Hippocampal formation (tissue), 2 donors: ENCODE measurements at places on chromosomes 12 and 14.

- no peak for DNase-seq
Observed at GRCh38 chr12:26524862-26525465, 308.0 kb downstream of the ITPR2 start.

- no peak for DNase-seq
Observed at GRCh38 chr14:75283162-75283832, 4.7 kb downstream of the FOS start.

- DNase-seq = no peak
Observed at GRCh38 chr14:23572836-23573235, 5.2 kb upstream of the AP1G2 start.

DNA sequence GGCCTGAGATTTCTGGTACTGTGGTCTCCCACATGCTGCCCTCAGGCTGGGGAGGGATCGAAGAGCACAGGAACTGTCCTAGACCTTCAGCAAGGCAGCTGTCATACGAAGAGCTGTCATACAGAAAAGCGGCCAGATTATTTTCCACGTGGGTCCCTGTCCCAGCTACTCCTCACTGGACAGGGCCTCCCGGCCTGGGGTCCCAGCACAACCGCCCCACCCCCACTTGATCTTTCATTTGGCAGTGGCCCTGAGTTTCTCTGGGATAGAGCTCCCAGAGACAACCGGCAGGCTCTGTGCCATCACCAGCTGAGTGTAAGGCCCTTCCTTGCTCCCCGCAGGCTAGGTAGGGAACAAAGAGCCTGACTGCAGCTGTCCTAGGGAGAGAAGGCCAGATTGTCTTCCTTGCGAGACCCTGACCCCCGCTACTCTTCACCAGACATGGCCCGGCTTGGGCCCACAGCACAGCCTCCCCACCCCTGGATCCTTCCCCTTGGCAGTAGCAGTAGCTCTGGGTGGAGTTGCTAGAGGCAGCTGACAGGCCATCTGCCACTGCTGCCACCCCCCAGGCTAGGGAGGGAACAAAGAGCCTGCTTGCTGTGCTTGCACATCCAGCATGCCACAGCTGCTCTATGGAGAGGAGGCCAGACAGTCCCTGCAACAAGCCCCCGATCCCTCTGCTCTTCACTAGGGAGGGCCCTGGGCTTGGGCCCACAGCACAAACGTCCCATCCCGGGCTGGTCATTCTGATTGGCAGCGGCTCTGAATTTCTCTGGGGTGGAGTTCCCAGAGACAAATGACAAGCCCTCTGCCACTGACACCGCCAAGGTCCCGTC is 3.1 kb upstream of the OR4N2 start:
- peak; percentile 91 for DNase-seq

DNA sequence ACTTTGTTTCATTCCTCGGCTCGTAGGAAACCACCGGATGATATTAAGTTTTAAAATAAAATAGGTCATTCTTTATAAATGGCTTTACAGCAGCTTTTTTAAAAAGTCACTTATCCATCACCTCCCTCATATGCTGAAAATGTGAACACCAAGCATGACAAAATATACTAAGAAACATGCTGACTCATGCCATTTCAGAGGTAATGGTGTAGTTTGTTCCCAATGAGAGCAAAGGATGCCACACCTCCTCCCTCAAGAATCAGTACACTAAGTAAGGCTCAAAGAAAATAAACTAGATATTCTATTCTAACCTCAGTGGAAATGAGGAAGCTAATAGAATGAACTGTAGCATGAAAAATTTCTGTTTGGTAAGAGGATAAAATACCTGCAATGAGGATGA is 5.5 kb upstream of the DIO2 start:
- DNase-seq = no peak

- no peak for DNase-seq
Observed at GRCh38 chr12:24562771-24563431, 386.0 kb downstream of the BCAT1 start.

DNA sequence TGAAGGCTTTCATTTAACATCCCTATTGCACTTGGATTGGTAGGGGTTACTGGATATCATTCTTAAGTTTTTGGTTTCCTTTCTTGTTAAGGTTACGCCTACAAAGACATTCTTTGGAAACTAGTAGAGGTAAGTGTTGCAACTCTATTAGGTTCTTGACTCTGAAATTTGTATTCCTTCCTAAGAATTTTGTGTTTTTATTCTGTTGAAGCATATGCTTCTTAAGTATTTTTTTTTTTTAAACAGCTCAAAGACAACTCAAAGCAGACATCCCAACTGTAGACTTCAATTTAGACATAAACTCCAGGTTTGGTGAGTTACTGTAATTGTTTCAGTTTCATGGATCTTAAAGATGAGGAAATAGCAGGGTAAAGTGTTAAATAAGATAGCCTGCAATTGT is 1.1 kb upstream of the RBMS2 start:
- DNase-seq = no peak

GRCh38 chr14:24250354-24250753 is 7.9 kb upstream of the TINF2 start:
- no peak for DNase-seq

DNA sequence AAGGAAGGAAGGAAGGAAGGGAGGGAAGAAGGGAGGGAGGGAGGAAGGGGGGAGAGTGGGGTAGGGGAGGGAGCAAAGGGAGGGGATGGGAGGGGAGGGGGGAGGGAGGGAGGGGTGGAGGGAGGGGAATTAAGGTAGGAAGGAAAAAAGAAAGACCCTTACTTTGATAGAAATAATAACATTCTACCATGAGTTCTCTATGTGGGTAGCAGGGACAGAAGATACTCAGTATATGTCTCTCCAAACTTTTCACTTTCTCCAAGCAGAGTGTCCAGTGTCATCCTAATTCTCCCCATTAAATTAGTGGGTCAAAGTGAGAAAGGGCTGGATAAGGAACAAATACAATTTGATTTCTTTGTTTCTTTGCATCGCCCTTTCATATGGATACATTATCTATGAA is 553.4 kb upstream of the USP15 start:
- DNase-seq = no peak

GRCh38 chr14:104774453-104775072 is 21.0 kb downstream of the AKT1 start:
- no peak for DNase-seq

GRCh38 chr12:69897744-69898143 is 72.7 kb downstream of the MYRFL start:
- peak; percentile 22 for DNase-seq

GRCh38 chr12:56521590-56522371 is at the start of gene RBMS2:
Gene RBMS2 (plus strand): TSS chr12:56521820. CDS start chr12:56522024, 204 bp downstream.
- peak; percentile 84 for DNase-seq

GRCh38 chr12:21551841-21552465 is 25.9 kb downstream of the SPX start:
- DNase-seq = peak; percentile 6

DNA sequence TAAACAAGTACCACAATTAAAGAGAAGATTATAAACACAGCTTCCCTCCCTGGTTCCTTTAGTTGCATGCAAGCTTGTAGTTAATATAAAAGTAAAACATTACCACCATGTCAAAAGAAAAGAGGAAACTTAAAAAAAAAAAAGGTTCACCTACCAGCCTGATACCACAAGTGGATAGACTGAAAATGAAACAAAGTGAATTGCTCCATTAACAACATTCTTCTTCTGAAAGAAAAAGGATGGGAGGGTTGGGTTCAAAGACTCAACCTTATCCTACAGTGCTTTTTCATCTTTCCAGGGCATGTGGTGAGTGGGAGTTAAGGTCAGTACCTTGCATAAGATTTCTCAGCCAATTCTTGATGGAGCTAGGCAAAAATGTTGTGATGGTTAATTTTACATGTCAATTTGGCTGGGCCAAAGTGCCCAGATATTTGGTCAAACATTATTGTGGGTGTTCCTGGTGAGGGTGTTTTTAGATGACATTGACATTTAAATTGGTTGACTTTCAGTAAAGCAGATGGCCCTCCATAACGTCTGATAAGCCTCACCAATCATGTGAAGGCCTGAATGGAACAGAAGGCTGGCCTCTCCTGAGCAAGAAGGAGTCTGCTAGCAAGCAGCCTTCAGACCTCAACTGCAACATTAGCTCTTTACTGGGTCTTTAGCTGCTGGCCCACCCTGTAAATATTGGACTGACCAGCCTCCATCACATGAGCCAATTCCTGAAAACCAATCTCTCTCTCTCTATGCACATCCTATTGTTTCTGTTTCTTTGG is 28.8 kb downstream of the VCPKMT start:
- no peak for DNase-seq

DNA sequence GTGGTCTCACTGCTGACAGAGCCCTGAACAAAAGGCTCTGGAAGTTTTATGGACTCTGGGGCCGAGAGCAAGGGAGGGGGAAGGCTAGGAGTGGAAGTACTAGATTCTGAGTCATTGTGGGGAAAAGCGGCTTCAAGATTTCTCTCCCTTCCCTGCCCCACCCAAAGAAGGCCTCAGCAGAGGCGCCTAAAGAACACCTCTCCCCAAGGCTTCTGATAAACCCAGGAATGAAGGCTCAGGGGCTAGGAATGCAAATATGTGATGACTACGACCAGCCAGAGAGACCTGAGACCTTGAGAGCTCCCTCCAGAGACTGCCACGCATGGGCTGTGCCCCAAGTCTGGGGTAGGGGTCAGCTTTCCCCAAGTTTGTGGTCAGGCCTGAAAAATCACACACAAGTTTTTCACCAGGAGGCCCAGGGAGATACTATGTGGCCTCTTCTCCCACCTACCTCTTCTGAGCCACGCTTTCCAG is 130.7 kb upstream of the HIF1A start:
- DNase-seq = no peak

- no peak for DNase-seq
Observed at GRCh38 chr12:121532503-121533393, 48.1 kb downstream of the KDM2B start.

GRCh38 chr12:28998662-28999120 is 150.4 kb upstream of the FAR2 start:
- DNase-seq = peak; percentile 22

GRCh38 chr14:101825797-101826196 is 64.3 kb downstream of the PPP2R5C start:
- DNase-seq = no peak

DNA sequence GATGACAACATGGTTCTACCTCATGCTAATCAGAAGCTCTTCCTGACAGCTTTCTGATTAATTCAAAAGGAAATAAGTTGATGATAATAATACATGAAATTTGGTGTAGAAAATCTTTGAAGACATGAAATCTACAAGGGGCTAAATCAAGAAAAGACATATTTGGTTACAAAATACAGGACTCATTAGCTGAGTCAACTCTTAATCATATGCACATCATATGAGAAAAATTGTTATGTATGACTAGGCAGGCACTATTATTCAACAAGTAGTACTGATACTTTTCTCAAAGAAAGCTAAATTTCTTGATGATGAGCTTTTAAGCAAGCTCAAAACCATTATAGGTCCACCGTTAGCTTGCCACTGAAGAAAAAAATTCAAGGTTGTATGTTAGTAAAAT is 7.1 kb downstream of the ABCC9 start:
- no peak for DNase-seq

DNA sequence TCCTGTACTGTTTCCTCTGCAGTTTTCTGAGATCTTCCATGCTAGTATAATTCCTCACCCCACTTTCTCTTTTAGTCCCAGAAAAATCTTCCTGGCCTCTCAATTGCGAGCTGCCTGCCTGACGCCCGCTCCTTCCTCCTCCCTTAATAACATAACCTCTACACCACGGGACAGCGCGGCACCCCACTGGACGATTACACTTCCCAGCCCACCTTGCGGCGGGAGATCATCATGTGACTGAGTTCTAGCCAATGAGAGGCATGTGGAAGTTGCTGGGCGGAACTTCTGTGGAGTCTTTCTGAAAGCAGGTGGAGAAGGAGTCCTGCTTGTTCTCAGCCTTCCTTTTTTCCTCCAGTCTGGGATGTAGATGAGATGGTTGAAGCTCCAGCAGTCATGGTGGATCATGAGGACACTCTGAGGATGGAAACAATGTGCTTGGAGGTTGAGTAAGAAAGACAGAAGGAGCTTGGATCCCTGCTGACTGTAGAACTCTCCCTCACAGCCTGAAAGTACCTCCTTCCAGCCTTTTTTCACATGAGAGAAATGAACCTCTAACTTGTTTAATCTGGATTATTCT is 133.6 kb upstream of the VRK1 start:
- no peak for DNase-seq

DNA sequence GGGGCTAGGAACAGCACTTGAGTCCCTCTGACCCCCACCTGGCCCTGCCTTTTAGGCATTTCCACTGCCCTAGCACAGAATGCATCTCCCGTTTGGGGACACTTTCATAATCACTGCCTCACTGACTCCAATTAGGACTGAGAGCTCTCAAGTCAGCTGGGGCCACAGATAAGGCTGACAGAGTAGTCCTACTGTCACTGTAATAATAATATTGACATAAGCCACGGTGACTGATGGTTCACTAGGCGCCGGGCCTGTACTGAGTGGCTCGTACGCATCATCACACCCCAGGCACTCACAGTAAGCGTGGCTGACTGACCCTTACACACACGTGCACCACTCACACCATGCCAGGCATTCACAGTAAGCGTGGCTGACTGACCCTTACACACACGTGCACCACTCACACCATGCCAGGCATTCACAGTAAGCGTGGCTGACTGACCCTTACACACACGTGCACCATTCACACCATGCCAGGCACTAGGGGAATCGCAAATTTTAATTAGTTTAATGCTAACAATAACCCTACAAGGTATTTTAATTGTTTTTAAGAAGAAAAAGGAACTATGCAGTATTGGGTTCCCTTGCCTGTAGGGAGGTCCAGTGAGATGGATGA is 87.7 kb downstream of the CHGA start:
- DNase-seq = no peak

GRCh38 chr12:114692186-114693058 is 8.4 kb upstream of the TBX3 start:
- DNase-seq = no peak

DNA sequence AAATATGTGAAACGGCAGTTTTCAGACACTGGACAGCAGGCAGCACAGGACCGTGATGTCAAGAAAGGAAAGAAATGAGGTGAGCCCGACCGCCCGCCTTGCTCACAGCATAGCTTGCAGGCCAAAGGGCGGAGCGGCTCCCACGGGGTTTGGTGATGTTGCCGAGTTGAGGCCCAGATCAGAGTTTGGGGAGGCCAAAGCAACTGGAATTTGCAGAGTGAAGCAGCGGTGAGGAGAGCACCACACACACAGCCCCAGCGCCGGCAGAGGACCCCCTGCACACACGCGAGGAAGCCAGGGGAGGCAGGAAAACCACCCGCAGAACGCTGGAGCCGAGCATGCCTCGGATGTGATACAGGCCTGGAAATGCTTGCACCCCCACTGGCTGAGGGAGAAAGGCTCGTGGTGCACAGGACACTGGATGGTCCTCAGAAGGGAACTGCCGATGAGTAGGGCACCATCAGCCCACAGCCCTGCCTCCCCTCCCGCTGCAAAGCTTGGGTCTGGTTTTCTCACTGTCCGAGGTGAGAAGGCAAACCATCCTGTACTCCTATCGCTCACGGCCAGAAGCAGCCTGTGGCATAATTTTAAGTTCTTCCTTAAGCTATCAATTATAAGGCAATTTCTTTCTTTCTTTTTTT is 25.7 kb upstream of the PLD4 start:
- no peak for DNase-seq

- no peak for DNase-seq
Observed at GRCh38 chr14:65769151-65769550, 356.6 kb downstream of the FUT8 start.

DNA sequence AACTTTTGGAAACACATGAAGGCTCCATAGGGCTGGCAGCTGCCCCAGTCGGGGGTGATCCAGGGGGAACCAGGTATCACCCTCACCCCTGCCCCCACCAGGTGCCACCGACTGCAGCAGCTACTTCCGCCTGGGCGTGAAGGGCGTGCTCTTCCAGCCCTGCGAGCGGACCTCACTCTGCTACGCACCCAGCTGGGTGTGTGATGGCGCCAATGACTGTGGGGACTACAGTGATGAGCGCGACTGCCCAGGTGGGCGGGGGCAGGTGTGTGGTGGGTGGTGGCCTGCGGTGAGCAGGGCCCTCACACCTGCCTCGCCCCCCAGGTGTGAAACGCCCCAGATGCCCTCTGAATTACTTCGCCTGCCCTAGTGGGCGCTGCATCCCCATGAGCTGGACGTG is 22.3 kb upstream of the NXPH4 start:
- no peak for DNase-seq
